ENCODE measurements at places on chromosomes 7 and 10.

DNA sequence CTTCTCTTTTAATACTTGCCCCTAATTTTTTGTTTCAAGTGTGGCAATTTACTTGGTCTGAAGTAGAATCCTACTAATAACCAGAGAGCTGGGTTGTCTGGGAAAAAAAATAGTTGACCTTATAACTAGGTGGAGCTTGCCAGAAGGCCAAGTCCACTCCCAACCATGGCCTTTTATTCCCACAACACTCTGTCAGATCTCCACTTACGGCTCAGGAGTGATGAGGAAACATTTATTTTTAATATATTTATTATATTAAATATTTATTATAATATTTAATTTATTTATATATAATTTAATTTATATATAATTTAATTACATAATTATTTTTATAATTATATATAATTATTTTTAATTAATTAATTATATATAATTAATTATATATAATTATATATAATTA, 58.8 kb downstream of the TSPAN12 start:
- DNase-seq, result no peak

DNA sequence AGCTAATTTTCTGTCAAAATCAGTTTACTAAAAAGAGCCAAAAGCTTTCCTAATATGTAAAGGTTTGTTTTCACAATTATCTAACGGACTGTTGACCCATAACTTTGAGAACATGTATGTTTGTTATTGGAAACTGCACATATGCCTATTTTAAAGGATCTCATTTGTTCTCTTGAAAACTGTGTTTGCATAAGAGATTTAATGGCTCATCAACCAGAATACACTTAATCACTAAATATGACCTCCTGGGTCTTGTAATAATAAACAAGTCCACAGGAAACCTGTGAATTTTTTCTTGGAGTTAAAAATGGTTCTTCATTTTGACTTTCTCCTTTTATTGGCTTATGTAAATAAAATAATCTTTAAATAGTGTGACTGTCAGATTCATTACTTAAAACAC, 48.3 kb upstream of the STEAP1B start:
- no peak for DNase-seq

DNA sequence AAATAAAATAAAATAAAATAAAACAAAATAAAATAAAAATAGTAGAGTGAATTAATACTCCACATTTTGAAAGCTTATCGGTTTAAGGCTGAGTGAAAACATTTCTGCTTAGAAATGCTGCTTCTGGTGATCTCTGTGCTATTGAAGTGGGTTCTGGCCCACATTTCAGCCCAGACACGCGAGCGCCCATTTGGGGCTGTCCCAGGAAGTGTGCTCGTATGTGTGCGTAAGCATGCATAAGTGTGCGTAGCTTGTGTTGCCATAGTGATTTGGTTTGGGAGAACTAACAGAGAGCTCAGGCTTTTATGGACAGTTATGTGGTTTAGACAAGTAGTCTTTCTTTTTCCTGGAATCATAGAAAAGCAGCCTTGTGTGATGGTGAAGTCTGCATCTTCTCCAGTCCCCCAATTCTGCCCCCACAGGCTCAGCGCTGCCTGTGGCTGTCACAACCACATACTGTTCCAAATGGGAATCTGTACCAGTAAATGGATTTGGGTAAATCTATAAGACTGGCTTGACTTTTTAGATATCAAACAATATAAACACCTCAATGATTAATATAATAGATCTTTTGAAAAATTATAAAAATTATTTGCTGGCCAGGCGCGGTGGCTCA, 29.8 kb upstream of the PURB start:
- no peak for DNase-seq

GRCh38 chr7:2559283-2559950, 638 bp downstream of the IQCE start:
- DNase-seq, result peak; percentile 61

GRCh38 chr7:88276605-88277153, 30.0 kb downstream of the STEAP4 start:
- DNase-seq, result no peak

DNA sequence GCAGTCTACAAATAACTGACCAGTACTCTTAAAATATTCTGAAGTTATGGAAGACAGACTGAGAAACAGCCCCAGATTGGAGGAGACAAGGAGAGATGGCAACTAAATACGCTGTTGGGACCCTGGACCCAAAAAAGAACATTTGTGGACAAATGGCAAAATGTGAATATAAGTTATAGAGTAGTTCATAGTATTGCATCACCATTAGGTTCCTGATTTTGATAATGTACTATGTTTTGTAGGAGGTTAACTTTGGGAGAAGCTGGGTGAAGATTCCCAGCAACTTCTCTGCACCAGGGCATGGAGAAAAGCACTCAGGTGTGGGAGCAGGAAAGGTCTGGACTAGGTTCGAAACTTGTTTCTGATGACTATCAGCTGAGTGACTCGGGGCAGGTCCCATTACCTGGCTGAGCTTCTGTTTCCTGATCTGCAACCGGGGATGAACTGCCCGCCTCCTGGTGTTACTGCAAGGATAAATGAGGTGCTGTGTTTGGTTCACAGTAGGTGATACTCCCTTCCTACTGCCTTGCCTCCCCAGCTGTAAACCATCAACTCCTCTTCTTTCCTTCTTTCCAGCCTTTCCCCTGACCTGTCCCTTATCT, 48.2 kb downstream of the EEPD1 start:
- no peak for DNase-seq

- no peak for DNase-seq
These were observed 231.7 kb downstream of the SKIDA1 start for GRCh38 chr10:21293518-21294356.

GRCh38 chr10:18321371-18321770, 181.1 kb downstream of the CACNB2 start:
- DNase-seq, result no peak

DNA sequence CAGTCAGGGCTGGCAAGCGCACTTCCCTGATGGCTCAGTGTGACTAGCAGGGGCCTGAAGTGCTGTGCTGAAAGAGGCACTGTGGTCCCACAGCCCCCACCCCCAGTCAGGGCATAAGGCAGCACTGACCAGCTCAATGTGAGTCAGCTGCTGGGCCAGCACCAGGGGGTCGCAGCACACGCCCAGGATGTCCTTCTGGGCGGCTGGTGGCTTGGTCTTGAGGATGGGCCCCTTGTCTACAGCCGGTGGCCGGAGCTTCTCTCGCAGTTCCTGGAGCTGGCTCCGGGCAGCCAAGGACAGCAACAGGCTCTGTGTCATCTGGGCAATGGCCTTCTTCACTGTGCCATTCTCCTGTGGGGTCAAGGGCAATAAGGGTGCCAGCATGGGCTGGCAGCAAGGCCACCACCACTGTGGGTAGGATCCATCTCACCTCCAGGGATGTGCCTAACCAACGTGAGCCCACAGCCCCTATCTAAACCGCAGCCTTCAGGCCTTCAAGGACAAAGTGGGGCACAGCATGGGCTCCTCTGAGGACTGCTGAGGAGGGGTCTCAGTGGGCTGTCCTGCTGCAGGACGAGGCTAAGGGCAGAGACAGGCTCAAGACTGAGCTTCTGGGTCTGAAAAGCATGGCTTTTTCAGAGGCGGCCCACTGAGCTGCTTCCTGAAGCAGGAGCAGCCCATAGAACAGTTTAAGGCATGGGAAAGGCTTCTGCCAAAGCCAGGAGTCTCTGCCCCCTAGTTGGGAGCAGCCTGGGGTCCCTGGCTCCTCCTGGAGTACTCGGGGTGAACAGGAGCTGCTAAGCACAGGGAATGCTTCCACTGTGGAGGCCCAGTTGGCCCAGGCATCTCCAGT, 62.5 kb downstream of the CSGALNACT2 start:
- DNase-seq, result no peak

- peak; percentile 66 for DNase-seq
These were observed 68.5 kb downstream of the MAP3K8 start for GRCh38 chr10:30502266-30503060.

DNA sequence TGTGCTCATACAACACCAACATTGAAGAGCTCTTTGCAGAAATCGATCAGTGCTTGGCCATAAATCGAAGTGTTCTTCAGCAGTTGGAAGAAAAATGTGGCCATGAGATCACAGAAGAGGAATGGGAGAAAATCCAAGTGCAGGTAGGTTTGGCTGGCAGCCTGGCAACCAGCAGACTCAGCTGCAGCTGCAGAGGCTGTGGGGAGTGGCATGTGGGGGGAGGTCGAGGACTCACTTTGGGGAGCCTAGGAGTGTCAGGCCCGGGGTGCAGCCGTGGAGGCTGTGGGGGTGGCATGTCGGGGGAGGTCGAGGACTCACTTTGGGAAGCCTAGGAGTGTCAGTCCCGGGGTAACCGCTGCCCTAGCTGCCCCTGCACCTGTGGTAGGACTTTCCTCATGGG, 35.1 kb downstream of the RNF32 start:
- no peak for DNase-seq

- DNase-seq, result no peak
These were observed 88.9 kb downstream of the CTTNBP2 start for GRCh38 chr7:117784315-117784714.

GRCh38 chr10:119871881-119872609, 598 bp downstream of the MCMBP start:
- DNase-seq, result peak; percentile 64

DNA sequence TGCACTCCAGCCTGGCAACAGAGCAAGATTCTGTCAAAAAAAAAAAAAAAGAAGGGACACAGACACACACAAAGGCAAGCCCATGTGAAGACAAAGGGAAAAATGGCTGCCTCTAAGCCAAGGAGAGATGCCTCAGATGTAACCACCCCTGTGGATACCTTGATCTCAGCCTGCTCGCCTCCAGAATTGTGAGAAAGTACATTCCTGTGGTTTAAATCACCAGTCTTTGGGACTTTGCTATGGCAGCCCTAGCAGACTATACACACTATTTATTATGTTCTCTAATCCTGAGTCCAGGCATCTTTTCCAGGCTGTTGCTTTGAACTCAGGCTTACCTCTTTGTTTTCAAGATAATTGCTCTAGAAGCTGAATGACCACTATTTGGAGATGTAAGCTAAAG, 494.3 kb downstream of the GALNT17 start:
- peak; percentile 58 for DNase-seq

- peak; percentile 9 for DNase-seq
These were observed 48.9 kb downstream of the SLC39A12 start for GRCh38 chr10:18000601-18001000.

GRCh38 chr10:79084012-79084971, 15.5 kb downstream of the ZMIZ1 start:
- peak; percentile 89 for DNase-seq

DNA sequence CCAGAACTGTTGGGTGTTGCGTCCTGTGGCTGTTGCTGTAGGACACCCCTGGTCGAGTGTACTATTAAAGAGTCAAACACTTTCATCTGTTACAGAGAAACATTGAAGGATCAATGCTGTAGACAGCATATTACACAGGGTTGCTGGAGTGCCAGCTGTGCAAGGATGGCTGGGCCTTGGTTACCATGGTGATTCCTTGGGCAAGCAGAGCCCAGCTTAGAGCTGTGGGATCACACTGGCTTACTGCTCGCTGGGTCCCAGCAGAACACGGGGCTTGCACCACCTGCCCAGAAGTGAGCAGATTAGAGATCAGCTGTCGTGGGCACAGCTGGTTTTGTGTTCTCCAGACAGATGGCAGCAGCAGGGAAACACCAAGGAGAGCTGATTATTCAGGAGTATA, 76.0 kb downstream of the GPR141 start:
- no peak for DNase-seq

- DNase-seq, result no peak
These were observed 69.7 kb upstream of the STK17A start for GRCh38 chr7:43513251-43513650.

GRCh38 chr7:20459419-20459818, 128.7 kb downstream of the ITGB8 start:
- DNase-seq, result no peak

DNA sequence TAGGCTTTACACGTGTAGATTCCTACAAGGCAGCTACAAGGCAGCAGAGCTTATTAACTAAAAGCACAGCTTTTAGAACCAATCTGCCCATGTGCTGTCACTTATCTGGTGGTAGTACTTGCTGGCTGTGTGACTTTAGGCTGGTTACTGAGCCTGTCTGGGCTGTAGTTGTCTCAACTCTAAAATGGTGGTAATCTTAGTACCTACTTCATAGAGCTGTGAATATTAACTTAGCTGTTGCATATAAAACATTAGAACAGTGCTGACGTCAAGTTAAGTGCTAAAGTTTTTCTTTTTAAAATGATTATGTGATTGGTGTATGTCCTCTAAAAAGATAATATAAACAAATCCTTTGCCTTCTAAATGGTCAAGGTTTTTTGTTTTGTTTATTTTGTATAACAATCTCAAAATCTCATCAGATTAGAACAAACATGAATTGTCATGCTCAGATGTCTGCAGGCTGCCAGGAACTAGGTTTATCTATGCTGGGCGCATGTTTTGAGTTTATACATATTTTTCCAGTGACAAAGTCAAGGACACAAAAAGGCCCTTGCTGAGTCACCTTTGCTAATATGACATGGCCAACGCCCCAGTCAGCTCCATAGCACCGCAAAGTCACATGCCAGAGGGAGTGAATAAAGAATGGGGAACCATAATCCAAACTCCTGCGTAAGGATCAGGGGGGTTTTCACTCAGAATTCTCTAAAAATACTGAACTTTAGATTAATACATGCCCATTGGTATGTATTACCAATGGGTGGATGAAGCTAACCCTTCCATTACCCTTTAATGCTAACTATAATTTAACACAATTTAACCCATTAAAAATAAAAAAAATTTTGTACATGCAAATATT, 39.8 kb upstream of the ARL4A start:
- peak; percentile 87 for DNase-seq

GRCh38 chr10:130459851-130460490, 323.8 kb downstream of the GLRX3 start:
- no peak for DNase-seq

GRCh38 chr7:70657571-70657970, 474.4 kb upstream of the GALNT17 start:
- DNase-seq, result no peak

- peak; percentile 38 for DNase-seq
These were observed 169.4 kb upstream of the ADO start for GRCh38 chr10:62635127-62635526.

DNA sequence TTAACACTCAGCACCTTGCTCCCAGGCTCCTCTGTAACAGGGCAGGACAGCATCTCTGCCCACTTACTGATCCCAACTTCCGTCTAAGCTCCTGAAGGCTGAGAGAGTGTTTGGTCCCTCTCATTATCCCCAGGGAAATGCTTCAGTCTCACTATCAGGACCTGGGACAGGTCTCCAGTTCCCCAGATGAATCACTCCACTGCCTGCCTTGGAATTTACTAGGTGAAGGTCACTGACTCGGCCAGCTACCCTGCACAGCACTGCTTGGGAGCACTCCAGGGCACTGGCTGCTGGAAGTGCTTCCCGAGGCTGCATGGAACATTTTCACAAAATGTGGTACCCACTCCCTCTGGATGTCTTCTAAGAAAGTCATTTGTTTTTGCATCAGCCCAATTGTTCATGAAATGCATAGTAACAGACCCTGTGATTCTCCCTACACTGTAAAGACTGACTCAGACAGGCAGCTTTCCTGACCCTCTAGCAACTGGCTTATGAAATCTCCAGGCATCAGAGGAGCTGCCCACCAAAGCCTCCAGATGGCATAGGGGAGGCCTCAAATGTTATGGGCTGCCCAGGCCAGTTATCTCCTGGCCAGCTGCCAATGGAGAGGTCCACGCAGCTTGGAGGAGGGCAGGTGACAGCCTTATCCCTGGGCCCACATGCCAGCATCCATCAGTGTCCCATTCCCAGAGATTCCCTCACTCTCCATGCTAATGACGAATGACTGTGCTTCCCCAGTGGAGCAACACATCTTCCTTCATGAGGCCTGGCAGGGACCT, 89.1 kb downstream of the GFRA1 start:
- DNase-seq, result peak; percentile 62

Measured in GM23248 (cell line).